Spleen (tissue), 13 donors: ENCODE measurements at places on chromosomes 13 and 19. TPM values are rescaled to one million over a fixed set of nuclear protein-coding genes. Genes with fewer than 3 reads are reported as not detected.

The C13orf46 gene
- total RNA-seq = 4.2 TPM

The MBD3L3 gene
- total RNA-seq = not detected

The ACER1 gene
- total RNA-seq = not detected

The RBM26 gene
- total RNA-seq = 56.3 TPM

The SLC25A42 gene
- 23.9 TPM for total RNA-seq

The SHISA7 gene
- total RNA-seq = not detected

The CGB3 gene
- total RNA-seq = not detected
